Calu3 (cell line): ENCODE measurements at places on chromosomes 3 and 15. TPM values are rescaled to one million over a fixed set of nuclear protein-coding genes. Genes with fewer than 3 reads are reported as not detected.

CASR gene
- 2.3 and 5.1 TPM in 2 replicates for total RNA-seq

SLC24A5 gene
- not detected in 2 replicates for total RNA-seq

ACP3 gene
- 3.8 and 5.8 TPM in 2 replicates for total RNA-seq

CHRFAM7A gene
- total RNA-seq: 1.4 TPM in 1 of 2 replicates, not detected in the other

FGF7 gene
- total RNA-seq: 0.24 TPM in 1 of 2 replicates, not detected in the other

DNA sequence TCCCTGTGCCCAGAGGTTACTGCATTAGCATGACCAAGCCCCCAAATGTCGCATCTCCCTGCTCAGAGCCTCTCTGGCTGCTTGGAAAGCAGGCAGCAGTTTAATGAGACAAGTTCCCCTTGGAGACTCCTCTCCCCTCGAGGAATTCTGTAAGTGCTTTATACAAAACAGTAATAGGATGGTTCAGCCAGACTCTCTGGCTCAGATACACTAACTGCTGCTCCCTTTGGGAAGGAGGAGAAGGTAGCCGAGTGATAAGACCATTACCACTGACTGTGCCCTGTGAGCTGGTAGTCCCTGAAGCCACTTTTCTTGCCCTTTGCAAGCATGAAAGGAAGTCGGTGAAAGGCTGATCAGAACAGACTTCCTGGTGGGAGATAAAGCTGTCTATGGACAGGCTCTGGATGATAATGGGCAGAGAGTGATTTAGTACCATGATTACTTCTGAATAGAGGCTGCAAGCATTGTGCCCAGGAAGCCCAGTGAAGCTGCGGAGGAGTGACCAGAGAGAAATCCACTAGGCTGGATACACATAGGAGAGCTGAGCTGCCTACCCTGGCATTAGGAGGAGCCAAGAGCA is 100.8 kb downstream of the SEMA6D start:
- no peak for DNase-seq
- no peaks in the 10 kb centered on the region for H3K4me1 ChIP-seq
- no peak overlapping the region for H3K4me3 ChIP-seq
- H3K36me3 ChIP-seq: no peaks in the 10 kb centered on the region
- no peaks in the 10 kb centered on the region for H3K27me3 ChIP-seq
- no peak overlapping the region for H3K27ac ChIP-seq

- no peak overlapping the region for H3K27ac ChIP-seq
- no peaks in the 10 kb centered on the region for H3K27me3 ChIP-seq
- H3K4me1 ChIP-seq: no peaks in the 10 kb centered on the region
- no peak overlapping the region for H3K4me3 ChIP-seq
- no peaks in the 10 kb centered on the region for H3K36me3 ChIP-seq
Observed at GRCh38 chr15:91400481-91400880, 300.4 kb downstream of the SV2B start.

GRCh38 chr3:180530276-180530675 is 71.7 kb upstream of the TTC14 start:
- DNase-seq: no peak
- H3K27me3 ChIP-seq: no peaks in the 10 kb centered on the region
- H3K4me3 ChIP-seq: no peak overlapping the region
- H3K27ac ChIP-seq: no peak overlapping the region
- H3K36me3 ChIP-seq: no peaks in the 10 kb centered on the region

DNA sequence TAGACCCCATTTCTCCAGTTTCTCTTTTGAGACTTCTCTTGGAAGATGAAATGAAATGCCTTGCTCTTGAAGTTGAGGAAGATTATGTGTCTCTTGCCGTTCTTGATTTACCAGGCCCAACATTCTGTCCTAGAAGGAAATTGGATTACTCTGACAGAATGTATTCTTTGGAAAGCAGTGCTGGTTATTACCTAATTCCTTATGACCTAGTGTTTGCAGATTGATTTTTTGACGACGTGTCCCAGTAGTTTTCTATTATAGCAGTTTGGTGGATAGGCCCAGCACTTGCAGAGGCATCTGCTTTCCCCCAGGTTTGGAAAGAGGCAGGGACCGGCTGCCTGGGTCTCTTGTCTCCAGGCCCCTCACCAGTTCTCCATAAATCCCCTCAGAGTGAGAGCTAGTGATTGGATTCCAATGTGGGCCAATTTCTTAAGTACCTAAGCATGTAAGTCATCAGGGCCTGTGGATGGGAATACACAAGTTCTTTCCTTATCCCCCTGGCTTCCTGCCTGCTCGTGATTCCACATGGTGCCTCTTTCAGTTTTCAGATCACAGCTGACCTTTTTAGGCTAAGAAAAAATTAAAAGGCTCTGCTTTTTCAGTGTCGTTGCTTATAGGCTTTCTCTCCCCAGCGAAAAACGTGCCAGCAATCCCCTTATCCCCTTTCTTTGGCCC is 50.2 kb downstream of the EPHB3 start:
- H3K27me3 ChIP-seq: peaks cover 72% of the 10 kb centered on the region
- H3K36me3 ChIP-seq: no peaks in the 10 kb centered on the region
- no peak overlapping the region for H3K27ac ChIP-seq

- no peaks in the 10 kb centered on the region for H3K27me3 ChIP-seq
- H3K4me3 ChIP-seq: no peak overlapping the region
- no peak for DNase-seq
- peaks cover 12% of the 10 kb centered on the region for H3K4me1 ChIP-seq
- H3K36me3 ChIP-seq: no peaks in the 10 kb centered on the region
- no peak overlapping the region for H3K27ac ChIP-seq
Observed at GRCh38 chr15:38872732-38873131, 308.1 kb upstream of the RASGRP1 start.

DNA sequence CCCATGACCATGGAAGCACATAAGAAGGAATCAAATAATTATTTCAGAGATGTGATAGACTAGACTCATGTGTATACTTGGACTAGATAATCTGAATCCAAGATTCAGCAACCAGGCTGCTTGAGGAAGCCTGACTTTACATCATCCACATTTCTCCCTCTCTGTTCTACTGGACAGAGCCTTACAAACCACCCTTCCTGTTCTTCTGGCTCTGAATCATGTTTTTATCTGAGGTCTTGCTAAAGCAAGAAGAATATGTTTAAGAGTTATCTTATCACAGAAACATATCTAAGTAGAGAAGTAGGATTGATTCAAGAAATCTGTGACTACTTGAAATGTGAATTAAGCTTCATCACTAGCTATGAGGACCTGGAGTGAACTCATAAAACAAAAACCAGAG is 71.1 kb upstream of the SLC24A5 start:
- DNase-seq: no peak
- H3K27me3 ChIP-seq: no peaks in the 10 kb centered on the region
- no peak overlapping the region for H3K27ac ChIP-seq
- H3K36me3 ChIP-seq: no peaks in the 10 kb centered on the region
- H3K4me1 ChIP-seq: no peaks in the 10 kb centered on the region

GRCh38 chr3:58623478-58623877 is 43.1 kb downstream of the FAM3D start:
- H3K36me3 ChIP-seq: no peaks in the 10 kb centered on the region
- no peak overlapping the region for H3K27ac ChIP-seq
- no peak overlapping the region for H3K4me3 ChIP-seq

- H3K4me1 ChIP-seq: no peaks in the 10 kb centered on the region
- H3K27ac ChIP-seq: no peak overlapping the region
- H3K36me3 ChIP-seq: no peaks in the 10 kb centered on the region
- DNase-seq: no peak
- H3K27me3 ChIP-seq: no peaks in the 10 kb centered on the region
Observed at GRCh38 chr3:22691407-22691806, 511.7 kb upstream of the UBE2E2 start.

- H3K27me3 ChIP-seq: peaks cover 73% of the 10 kb centered on the region
- H3K4me1 ChIP-seq: peaks cover 28% of the 10 kb centered on the region
- H3K4me3 ChIP-seq: no peak overlapping the region
- no peaks in the 10 kb centered on the region for H3K36me3 ChIP-seq
- no peak overlapping the region for H3K27ac ChIP-seq
- DNase-seq: no peak
Observed at GRCh38 chr15:69145694-69146492, 14.5 kb upstream of the GLCE start.
